ENCODE measurements at places on chromosomes 2 and 18.

- DNase-seq: no peak
Measured at GRCh38 chr2:214629875-214630274, 179.6 kb downstream of the BARD1 start.

DNA sequence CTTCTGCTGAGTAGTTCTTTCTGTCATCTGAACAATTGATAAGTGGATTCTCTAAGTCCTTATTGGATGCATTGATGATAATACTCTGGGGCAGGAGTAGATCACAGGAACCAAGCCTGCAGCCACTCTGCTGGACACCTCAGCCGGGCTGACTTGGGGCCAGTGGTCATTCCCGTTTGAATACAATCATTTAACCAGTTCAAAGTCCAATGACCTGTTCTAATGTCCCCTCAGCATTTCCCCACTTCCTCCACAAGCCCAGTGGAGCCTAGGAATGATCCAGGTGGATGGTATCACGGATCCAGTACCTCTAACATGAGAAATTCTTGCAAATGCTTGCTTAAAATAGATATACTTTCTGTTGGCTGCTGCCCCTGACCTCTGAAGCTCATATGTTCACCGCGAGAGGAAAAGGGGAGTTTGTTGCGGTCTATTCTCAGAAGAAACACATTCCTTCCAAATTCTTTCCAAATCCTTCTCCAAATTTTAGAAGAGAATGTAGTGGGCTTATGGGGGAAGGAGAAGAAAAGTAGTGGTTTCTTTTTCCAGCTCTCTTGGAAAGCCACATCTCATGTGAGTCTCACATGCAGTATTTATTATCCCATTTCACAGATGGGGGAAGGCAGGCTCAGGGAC, 170.9 kb downstream of the INHBB start:
- no peak for DNase-seq

- no peak for DNase-seq
Measured at GRCh38 chr18:24234330-24234729, 95.5 kb downstream of the CABYR start.

- no peak for DNase-seq
Measured at GRCh38 chr2:239015218-239015900, 167.5 kb downstream of the TWIST2 start.

DNA sequence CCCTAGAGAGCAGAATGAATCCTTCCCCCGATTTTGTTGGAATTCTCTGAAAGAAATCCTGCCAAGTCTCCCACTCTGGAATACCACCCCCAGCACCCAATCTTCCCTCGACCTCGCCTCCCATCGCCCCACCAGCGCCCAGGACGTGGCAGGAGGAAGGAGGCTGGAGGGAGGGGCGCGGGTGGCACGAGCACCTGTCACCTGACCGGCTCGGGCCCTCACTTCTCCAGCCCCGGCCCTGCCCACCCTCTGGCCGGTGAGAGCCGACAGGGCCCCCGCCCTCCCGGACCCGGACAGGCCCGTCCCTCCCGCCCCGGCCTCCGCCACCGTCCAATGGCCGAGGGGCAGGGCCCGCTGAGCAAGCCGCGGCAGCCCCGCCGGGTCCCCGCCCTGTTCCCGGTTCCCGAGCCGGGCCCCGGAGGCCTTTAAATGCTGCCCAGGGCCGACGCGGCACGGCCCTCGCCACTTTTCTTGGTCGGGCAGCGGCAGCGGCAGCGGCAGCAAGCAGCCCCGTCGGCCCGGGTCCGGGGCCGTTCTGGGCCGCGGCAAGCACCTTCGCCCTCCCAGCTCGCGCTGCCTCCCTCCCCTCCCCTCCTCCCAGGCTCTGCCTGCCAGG, at the start of gene LGALSL:
Gene LGALSL, plus strand, starts transcription at position 393 of the 616 bp plus-strand sequence. CDS start 384 bp downstream, outside the sequence.
- DNase-seq: peak; percentile 74
